ENCODE measurements at places on chromosomes 11 and 22. TPM values are rescaled to one million over a fixed set of nuclear protein-coding genes. Genes with fewer than 3 reads are reported as not detected.

DNA sequence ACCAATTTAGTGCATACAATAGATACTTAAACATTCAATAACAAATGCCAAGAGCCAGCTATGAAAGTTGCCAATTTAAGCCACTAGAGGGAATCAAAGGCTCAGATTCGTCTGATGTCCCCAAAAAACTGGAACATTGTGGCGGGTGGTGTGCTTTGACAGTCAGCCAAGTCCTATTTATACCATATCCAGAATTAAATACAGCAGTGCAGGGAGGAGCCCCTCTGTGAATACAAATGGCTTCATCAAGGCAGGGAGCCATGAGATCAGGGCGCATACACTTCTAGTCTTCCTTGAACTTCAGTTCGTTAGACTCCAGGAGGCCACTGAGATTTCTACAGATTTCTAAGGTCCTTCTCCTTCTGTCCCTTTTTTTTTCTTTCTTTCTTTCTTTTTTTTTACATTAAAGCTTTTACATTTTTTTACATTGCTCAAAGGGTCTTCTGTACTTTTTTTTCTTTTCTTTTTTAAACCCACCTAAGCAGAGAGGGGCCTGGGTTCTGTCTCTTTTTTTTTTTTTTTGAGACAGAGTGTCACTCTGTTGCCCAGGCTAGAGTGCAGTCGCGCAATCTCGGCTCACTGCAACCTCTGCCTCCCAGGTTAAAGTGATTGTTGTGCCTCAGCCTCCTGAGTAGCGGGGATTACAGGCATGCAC, 41.5 kb upstream of the HSPA8 start:
- DNase-seq = no peak

GRCh38 chr11:95254131-95254704, 23.2 kb upstream of the SESN3 start:
- peak; percentile 91 for DNase-seq

DNA sequence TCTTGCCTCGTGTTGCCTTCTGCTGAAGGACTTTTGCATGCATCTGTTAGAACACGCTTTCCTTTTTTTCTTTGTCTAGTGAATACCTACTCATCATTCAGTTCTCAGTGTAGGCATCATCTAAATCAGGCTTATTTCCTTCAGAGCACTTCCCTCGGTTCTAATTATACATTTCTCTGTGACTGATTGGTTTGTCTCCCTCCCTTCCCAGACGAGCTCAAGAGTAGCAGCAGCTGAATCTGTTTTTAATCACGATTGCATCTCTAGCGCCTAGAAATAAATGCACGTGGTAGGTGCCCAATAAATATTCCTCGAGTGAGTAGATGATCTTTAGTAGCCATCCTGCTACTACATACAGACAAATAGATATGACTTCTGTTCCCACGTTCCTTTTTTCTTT, 6.3 kb downstream of the CEP164 start:
- DNase-seq = no peak

FXYD6 gene
- 93.1 TPM for total RNA-seq
